Stimulated activated CD8-positive, alpha-beta memory T cell treated with anti-CD3 and anti-CD28 coated beads, Interleukin-15, amount 100 ng/mL, for 1 hour (primary cell): ENCODE measurements at places on chromosomes 1 and 21.
A peak's percentile ranks its signal among the peaks of the same experiment; 100 is the strongest.

DNA sequence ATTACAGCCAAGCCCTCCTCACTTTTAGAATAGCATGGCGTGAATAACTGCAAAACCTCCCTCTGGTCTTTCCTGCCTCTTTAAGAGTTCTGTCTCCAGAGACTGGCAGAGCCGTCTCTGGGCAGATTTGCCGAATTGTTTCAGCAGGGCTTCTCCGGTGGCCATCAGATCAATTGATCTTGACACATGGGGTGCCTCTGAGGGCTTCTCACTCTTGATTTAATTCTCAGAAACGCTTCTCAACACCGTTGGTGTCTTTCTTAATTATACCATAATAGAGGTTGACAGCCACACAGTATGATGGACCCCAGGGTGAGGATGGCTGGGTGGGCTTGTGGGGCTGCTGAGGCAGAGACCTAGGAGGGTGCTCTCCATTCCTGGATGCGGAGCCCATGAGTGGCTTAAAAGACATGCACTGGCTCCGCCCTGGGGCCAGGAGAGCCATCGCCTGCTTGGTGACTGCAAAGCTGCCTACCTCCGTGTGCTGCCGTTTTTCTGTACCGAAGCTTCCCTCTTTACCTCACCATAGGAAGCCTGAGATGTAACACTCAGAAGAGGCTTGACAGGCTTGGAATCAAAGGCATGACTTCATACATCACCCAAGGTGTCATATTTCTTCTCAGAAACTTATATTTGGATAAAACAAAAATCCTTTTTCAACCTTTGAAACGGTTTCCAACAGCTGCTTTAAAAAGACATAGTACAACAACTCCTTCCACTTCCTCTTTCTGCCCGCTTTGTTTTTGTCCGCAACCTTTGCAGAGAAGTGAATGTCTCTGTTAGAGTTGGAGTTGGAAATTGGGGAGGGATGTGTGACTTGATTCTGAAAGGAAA, 82.9 kb downstream of the GALNT2 start:
- no peak for DNase-seq

DNA sequence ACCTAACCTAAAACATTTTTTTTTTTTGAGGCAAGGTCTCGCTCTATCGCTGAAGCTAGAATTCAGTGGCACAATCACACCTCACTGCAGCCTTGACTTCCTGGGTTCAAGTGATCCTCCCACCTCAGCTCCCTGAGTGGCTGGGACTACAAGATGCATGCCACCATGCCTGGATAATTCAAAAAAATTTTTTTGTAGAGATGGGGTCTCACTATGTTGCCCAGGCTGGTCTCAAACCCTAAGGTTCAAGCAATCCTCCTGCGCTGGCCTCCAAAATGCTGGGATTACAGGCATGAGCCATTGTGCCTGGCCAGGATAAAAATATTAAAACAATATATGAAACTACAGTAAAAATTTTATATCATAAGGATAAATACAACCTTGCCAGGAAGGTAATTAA, 4.9 kb downstream of the LIX1L start:
- DNase-seq = no peak

GRCh38 chr1:80926531-80926930, 874.2 kb upstream of the ADGRL2 start:
- DNase-seq = no peak

DNA sequence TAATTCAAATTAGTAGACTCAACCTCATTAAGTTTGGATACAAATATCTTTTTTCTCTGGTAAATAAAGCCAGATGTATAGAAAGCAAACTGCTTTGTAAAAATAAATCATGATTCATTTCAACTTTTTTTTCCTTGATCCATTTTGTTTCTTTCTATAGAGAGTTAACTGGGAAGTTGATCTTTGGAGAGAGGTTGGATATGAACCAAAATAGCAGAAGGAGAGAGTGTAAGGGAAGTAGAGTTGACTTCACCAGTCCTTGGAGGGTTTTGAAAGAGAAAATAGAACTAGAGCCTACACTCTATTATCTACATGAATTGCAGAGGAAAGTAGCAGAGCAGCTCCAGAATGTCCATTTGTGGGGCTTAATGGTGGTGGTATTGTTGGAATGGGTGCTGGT, 243.8 kb downstream of the ADGRL2 start:
- no peak for DNase-seq

GRCh38 chr1:91527781-91528180, 27.1 kb downstream of the CDC7 start:
- DNase-seq = no peak

DNA sequence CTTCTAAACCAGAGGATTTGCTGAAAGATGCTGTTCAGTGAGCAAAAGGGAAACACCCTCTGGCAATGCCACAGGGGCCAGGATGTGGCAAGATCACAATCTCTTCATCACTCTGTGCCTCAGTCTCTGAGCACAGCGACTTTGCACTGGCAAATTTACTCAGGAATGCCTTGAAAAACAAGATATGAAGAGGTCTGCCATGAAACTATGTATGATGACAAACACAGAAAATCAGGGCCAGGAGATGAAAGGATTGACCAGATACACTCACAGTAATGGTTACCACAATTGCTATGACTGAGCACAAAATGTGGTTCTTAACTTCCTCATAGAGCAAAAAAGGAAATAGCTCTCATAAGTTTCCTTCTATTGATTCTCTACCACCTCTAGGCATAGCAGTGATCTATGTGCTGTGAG, 5.8 kb downstream of the TTC13 start:
- DNase-seq = peak; percentile 28

DNA sequence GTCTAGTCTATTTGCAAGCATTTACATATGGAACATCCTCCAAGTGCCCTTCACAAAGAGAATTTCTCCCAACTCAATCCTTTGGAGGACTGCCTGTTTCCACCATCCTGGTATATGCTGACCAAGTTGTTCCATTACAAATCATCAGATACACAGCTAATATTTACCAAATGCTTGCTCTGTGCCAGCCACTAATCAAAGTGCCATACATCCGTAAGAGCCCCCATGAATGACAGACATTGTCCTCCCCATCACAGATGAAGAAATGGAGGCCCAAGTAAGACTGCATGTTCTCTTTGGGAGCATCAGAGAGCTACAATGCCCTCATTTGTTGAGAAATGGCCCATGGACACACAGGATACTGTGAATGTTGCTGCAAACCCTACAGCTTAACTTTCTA, 130.0 kb upstream of the BACE2 start:
- DNase-seq = no peak

DNA sequence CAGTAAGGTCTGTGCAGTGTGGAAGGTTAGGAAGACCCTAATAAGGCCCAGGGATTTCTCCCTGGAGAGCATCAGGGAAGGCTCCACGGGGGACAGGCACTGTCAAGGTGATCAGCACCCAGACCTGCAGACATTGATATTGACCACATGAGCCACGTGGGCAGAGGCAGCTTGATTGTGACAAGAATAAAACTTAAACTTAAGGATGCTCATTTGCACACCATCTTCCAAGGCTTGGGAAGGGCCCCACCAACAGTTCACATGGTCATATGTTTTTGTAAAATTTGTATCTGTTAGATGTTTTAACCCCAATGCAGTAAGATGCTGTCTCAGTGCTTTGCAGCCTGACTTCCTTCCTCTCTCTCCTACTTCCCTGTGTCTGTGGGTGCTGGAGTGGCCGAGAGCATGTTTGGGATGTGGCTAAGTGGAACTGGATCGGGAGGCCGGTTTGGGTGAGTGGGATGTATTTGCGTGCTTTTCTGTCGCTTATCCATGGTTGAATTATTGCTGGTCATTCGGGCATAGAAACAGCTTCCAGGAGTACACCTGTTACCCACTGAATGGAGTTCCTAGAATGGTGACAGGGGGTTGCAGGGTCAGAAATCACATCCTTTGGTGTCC, 49.8 kb upstream of the OLIG2 start:
- DNase-seq = no peak

- DNase-seq = no peak
Observed at GRCh38 chr1:33429332-33429731, 1.6 kb downstream of the PHC2 start.
